Effector CD4-positive, alpha-beta T cell (primary cell): ENCODE measurements at places on chromosomes 2 and 18.

GRCh38 chr2:138201286-138201685, 237.0 kb downstream of the HNMT start:
- no peak for DNase-seq

- DNase-seq, result no peak
Measured at GRCh38 chr2:60973705-60974104, 43.8 kb upstream of the PEX13 start.

DNA sequence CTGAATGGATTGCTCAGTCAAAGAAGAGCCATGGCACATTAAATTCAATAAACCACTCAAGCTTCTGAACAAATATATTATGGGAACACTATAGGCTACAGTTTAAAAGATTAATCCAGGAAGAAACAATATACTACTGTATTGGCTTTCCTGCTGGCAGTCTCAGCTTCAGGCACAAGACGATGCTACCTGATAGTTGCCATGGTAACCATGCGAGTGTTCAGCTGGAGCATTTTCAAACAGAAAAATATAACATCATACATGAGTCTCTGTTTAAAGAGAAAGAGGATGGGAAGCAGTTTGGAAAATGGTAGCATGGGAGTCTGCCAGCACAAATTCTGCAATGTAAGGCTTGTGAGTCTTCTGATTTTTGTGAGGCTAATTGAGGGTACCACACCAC, 65.9 kb upstream of the CPO start:
- no peak for DNase-seq

- no peak for DNase-seq
Measured at GRCh38 chr18:39667905-39668304, 2102.3 kb upstream of the CELF4 start.
